ENCODE measurements at places on chromosomes 11 and 22.

DNA sequence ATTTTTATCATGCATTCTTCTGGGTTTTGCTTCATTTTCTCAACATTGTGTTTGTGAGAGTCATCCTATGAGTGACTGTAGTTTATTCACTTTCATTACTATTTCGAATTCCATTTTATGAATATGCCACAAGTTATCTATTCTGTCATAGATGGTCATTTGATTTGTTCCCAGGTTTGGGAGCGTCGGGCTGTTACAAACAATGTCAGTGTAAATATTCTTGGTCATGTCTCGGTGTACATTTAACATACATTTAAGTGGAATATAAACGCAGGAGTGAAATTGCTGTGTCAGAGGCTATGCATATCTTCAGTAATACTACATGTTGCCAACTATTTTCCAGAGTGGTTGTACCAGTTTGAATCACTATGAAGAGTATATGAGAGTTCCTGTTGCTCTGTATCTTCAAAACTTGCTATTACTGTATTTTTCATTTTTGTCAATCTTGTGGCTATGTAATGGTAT lies 2.4 kb downstream of the TRIM44 start:
- no peak for DNase-seq

DNA sequence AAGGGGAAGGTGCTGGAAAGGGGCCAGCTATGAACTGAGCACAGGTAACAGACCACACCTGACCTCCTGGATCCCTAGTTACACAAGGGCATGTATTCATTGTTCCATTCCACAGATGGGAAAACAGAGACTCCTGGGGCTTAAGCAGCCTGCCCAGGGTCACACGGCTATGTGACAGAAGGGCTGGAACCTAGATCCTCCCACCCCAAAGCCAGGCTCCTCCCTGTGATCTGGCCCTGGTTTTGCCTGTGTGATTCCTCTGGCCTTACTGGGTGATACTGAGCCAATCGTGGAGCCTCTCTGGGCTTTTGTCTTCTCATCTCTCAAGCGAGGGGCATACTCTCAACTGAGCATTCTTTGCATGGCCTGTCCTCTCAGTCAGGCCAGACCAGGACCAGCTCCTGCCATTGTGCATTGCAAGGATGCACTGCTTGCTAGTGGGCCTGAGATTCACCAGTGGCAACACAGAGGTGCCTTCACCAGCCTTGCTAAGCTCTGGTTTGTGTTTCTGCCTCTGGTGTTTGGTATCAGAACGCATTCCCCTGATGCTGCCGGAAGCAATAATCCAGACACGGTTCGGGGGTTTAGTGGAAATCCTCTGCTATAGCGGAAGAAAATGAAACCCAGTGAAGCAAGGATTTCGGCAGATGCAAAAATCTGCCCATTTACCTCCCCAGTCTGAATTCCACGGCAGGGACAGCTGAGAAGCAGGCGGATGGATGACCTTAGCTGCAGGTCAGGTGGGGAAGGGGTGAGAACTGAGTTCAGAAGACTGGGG lies 226.6 kb downstream of the ST3GAL4 start:
- no peak for DNase-seq

GRCh38 chr22:42651134-42651533 lies 1.9 kb upstream of the CYB5R3 start:
- DNase-seq: no peak

DNA sequence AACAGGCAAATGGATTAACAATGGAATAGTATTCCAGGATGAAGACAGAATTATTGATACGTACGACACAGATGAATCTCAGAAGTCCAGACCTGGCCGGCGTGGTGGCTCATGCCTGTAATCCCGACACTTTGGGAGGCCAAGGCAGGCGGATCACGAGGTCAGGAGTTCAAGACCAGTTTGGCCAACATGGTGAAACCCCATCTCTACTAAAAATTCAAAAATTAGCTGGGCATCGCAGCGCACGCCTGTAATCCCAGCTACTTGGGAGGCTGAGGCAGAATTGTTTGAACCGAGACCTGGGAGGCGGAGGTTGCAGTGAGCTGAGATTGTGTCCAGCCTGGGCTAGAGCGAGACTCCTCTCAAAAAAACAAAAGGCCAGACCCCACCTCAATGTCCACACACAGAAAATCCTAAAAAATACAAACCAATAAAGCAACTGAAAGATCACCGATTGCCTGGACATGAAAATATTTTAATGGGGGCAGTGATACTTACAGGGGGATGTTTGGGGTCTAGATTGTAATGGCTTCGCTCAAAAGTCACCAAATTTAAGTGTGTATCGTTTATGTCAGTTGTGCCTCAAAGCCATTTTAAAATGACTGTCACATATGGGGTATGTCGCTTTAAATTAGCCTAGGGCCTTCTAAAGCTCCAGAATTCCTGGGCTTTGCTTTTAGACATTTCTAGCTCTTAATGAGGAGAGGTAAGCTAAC lies 3.8 kb downstream of the RPS25 start:
- DNase-seq: no peak

- DNase-seq: no peak
Measured at GRCh38 chr11:70429724-70430521, 31.6 kb downstream of the CTTN start.
